ENCODE measurements at places on chromosomes 4 and X.
A peak's percentile ranks its signal among the peaks of the same experiment; 100 is the strongest.

DNA sequence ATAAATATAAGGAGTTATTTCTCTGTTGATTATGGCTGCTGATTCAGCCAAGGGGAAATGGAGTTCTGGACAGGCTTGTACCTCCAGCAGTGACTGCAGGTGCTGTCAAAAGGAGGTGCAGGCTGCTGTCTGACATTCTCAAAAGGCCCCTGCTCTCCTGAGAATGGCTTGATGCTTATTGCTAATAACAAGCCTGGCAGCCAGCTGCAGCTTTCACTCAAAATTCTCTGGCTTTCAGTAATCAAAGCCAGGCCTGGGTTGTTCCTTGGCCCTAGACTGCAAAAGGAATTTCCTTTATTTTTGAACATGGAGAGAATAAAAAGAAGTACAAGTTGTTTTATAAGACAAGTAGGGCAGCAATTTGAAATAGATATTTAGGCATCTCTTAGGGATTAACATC is 575.9 kb downstream of the MID1IP1 start:
- DNase-seq = no peak

GRCh38 chr4:4289597-4289940 is 385 bp downstream of the LYAR start:
- no peak for DNase-seq

GRCh38 chrX:136170139-136170800 is 22.9 kb downstream of the FHL1 start:
- DNase-seq = no peak

DNA sequence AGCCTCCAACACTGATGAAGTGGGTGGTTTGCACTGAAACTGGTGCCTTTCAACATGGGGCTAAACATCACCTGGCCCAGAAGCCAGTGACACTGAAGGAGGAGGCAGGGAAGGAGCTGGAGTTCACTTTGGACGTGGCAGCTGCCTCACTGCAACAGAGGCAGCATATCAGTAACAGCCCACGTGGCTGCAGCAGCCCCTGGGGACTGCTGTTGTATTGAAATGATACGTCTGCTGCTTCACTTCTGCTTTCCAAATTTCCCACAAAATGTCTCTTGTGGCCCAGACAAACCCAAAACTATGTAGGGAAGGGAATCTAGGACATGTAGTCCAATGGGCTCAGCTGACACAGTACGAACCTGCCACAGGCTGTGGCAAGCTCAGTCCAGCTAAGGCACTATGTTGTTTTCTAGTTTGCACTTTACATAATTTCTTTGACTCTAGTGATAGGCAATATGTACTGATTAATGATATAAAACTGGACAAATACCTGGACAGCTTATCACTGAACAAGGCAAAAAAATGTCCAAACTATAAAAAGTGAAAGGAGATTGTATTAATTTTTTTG is 84.7 kb upstream of the RAPGEF2 start:
- DNase-seq = no peak

DNA sequence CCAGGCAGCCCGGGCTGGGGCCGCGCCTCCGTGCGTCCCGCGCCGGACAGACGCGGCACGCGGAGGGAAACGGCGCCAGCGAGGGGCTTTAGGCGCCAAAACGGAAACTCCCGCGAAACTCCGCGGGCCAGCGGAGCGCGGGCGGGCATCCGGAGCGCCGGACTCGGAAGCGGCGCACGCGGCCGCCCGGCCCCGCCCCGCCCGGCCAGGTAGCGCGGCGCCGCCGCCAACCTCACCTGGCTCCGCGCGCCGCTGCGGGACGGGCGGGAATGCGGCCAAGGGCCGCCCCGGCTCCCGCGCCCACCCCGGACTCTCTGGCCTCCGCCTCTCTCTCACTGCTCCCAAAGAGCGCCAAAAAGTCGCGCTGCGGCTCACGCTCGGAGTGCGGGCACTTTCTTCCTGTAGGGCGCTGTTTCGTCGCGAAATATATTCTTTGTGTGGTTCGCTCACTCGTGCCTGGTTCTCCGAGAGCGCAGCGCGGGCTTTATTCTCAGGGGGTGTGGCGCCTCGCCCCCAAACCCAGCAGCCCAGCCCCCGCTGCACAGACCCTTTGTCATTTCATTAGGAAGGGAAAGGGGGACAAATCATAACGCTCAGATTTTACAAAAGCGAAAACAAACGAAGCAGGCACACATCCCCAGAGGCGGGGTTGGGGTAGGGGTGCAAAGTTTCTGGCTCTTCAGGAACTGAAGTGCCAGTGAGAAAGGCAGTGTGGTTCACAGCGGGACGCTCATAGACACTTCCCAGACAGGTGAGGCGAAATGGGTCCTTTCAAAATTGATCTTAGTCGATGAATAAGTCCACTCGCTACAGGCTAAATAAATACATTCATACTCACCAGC is 961 bp upstream of the MBNL3 start:
- peak; percentile 47 for DNase-seq

DNA sequence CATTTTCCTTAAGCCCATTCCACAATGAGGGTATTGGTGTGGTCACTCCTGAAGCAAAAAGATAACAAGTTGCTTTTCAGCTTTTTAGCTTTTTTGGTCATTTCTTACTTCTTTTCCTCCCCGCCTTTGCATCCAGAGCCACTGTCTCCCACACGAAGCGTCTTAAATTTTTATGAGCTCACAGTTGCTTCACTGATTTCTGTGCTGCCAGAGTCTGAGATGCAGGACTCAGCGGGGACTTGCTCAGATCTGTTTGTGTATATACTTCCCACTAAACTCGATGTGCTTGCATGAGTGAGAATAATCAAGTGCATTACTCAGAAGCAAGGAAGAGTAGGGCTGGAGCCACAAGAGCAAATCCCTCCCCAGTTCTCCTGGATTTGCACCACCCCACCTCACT is 80.2 kb upstream of the FHL1 start:
- no peak for DNase-seq

DNA sequence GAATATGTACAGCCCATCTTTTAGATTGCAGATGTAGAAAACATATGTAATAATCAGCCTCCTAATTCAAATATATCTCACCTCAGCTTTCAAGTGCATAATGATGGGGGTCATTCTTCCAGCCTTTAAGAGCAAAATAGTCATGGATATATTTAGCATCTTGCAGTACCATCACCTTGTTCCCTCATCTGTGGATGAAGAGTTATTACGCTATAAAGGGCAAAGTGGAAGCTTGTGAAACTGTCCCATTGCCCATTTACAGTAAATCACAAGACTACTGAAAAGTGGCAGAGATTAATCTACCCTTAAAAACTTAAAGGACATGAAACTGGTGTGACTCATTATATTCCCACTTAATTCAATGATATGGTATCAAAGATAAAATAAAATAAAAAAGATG is 979.7 kb upstream of the HS3ST1 start:
- DNase-seq = no peak

- no peak for DNase-seq
These were observed 147.6 kb upstream of the FGF16 start for GRCh38 chrX:77299549-77299948.

DNA sequence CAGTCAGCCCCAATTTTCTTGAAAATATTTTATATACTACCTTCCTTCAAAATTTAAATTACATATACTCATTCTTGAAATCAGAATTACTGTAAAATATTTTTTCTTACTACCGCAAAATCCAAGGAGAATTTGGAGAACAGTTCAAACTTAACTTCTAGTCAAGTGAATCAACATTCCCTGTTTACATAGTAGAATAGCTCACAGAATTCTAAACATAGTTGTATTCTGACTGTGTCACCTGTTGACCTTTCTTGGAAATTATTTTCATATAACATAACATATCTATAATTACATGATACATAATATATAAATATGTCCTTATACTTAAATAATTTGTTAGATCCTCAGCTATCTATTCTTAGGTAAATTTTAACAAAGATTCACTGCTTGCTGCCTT is 31.0 kb upstream of the FGF5 start:
- DNase-seq = no peak

DNA sequence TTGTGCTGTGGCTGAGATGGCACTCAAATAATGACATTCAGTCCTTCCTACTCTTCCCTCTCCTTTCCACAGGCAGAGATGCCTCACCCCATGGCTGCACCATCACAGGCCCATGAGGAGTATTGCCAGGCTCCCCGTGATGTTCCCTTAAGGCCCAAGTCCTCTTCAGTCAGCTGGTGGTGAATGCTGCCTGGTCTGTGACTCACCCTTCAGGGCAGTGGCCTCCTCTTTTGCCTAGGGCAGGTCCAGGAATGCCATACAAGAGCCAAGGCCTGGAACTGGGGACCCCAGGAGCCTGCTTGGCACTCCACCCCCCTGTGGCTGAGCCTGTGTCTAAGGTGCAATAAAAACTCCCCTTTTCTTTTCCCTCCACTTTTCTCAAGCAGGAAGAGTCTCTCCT is 144.2 kb upstream of the GEMIN8 start:
- DNase-seq = no peak

DNA sequence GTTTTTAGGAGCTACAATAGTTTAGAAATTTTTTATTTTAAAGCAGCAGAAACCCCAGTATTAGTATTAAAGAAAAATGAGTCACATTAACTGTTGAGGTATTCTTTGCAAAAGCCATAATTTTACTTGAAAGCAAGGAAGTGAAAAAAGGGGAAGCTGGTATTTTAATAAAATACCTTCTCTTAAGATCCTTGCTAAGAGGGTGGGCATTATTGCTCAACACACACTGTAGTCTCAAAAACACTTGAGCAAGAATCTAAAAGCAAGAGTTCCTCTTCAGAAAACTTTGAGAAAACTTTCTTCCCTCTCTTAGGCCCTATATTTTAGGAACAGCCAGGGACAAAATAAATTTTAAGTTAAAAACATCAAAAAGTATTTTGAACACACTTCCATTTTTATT is 259.4 kb upstream of the DIAPH2 start:
- DNase-seq = no peak

DNA sequence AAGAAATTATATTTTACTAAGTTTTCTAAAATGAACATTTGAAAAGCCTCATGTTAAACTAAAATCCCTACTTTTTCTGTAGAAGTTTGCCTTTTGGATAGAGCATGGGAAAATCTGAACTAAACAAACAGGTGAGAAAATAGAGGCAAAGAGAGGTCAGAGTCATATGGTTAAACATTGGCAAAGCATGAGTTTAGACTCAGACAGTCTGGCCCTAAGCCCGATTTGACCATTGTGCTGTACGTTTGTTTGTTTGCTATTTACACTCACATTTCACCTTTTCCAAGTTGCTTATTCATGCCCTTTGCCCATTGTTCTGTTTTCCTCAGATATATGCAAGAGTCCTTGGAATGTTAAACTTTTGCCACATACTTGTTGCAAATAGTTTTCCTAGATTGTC is 85.4 kb downstream of the TIGD2 start:
- no peak for DNase-seq

DNA sequence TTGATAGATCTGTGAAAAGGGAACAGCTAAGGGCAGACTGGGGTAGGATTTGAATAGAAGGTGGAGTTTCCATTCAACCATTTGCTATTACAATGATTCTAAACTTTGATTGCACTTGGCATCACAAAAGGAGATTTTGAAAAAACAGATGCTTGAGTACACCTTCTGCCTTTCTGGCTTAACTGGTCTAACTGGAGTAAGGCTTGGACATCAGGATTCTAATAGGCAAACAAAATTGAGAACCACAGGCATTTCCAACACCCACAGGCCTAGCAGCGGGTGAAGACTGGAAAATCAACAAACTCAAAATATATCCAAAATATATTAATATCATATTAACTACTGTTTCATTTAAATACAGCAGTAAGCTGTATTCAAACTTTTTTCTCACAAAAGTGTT is 1.9 kb upstream of the VEGFC start:
- no peak for DNase-seq

- DNase-seq = no peak
These were observed 42.8 kb downstream of the ELOVL6 start for GRCh38 chr4:110155654-110156053.

- DNase-seq = no peak
These were observed 19.4 kb downstream of the SORBS2 start for GRCh38 chr4:185792384-185793115.

GRCh38 chr4:87071401-87071800 is 136.6 kb downstream of the AFF1 start:
- no peak for DNase-seq

DNA sequence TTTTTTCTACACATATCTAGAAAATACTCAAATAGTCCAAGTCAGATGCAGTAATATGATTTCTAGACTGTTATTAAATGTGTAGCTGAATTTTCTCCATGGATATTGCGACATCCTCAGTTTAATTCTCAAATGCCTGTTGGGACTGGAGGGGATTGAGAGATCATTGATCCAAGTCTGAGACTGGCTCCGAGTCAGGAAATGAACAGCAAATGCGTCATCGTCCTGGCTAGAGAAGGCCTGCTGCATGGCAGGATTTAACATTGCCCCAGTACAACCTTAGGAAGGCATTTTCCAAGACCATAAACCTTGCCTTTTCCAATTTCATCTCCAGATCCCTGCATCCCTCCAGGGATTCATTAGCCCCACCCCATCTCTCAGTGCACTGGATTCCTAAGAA is 56.6 kb upstream of the SLC6A14 start:
- no peak for DNase-seq

DNA sequence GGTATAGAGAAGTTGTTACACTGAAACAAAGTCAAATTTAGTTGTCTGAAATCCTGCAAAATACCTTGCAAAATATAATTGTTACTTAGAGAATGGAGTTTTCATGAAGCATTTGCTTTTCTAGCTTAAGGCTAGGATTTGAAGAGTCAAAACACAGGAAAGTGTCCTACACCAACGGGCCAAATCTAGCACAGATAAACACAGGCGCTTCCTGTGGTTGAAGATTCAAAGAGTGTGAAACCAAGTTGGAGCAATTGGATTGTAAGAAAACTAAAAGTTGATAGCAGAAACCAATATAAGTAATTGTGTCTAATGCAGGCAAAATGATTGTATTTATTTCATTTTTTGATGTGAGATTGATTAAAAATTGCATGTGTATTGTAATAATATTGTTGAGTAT is 2002.5 kb upstream of the TENM3 start:
- no peak for DNase-seq

DNA sequence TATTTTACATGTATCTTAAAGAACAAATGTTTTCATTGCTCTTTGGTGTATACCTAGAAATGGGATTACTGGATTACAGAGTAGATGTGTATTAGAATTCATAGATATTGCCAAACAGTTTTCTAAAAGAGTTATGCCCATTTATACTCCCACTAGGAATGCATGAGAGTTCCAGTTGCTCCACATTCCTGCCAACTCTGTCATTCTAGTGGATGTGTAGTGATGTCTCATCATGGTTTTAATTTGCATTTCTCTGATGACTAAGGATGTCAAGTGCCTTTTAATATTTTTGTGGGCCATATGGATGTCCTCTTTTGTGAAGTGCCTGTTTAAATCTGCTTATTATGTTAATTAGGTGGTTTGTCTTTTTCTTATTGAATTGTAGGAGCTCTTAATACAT is 65.6 kb upstream of the BMP2K start:
- DNase-seq = no peak

DNA sequence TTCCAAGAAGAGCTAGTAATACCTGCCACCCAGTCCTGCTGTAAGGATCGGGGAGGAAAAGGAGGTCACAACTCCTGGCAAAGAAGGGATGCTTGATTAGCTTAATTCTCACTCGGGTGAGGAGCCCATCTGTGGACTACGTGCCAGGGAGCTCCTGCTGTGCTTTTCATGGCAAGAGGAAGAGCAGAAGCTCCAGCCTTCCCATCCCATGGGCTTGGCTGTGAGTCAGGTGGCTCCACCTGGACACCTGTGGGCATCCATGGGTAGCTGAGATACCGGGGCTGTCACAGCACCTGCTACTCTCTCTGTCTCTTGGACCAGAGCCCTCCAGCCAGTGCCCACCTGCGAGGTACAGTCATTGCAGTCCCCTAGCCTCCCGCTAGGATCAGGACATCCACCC is 18.0 kb downstream of the CLNK start:
- no peak for DNase-seq
